ENCODE measurements at places on chromosomes 4 and X.

- no peak for DNase-seq
Measured at GRCh38 chr4:61408861-61409260, 208.7 kb downstream of the ADGRL3 start.

GRCh38 chrX:138073626-138074025 is 507.7 kb downstream of the ZIC3 start:
- no peak for DNase-seq

GRCh38 chrX:40022421-40022820 is 75.3 kb downstream of the BCOR start:
- no peak for DNase-seq

- DNase-seq = no peak
Measured at GRCh38 chr4:4524364-4524763, 17.5 kb downstream of the STX18 start.

DNA sequence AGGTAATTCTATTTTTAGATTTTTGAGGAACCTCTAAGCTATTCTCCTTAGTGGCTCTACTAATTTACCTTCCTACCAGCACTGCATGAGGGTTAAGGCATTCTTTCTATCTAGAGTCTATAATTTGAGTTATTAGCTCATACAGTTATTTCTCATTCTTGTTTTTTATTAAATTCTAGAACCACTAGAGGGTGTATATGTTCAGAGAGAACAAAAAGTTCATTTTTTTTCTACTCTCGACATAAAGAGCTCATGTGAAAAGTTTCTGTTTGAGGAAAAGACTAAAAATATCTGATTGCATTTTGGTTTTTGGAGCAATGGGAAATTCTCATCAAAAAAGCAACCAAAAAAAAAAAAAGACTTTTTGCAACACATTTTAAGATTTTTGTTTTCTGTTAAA is 57.0 kb upstream of the LRAT start:
- no peak for DNase-seq

- DNase-seq = peak; percentile 39
Measured at GRCh38 chr4:106986486-106986885, 49.6 kb downstream of the DKK2 start.

DNA sequence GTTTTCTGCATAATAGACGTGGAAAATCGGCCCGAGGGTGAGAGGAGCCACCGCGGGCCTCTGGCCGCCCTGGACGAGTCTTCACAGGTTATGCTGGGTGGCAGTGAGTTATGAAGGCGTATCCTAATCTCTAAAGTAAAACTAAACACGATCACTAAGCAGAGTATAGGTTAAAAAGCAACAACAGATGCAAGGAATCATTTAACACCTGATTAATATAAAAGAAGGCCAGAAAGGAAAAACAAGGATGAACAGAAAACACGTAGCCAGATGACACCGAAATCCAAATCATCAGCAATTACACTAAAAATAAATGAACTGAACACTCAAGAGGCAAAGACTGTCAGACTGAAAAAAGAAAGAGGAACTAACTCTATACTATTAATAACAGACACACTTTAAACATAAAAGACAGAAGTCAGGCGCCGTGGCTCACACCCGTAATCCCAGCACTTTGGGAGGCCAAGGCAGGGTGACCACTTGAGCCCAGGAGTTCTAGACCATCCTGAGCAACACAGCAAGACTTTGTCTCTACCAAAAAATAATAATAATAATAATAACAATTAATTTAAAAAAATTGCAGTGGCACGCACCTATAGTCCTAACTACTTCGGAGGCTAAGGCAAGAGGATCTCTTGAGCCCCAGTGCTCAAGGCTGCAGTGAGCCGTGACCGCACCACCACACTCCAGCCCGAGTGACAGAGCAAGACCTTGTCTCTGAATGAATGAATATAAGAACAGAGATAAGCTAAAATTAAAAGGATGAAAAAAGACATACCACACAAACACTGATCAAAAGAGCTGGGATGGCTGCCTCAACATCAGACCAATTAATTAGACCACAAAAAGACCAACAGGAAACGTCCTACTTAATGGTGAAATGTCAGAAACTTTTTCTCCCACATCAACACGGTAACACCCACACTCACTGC is 30.0 kb downstream of the CTBP1 start:
- no peak for DNase-seq

- no peak for DNase-seq
Measured at GRCh38 chr4:59484944-59485343, 1715.2 kb upstream of the ADGRL3 start.

- DNase-seq = no peak
Measured at GRCh38 chrX:140767646-140768045, 58.1 kb downstream of the LINC00632 start.
